ENCODE measurements at places on chromosomes 12 and 14. TPM values are rescaled to one million over a fixed set of nuclear protein-coding genes. Genes with fewer than 3 reads are reported as not detected.

The P2RX2 gene
- total RNA-seq, result not detected

The GALNT8 gene
- total RNA-seq, result not detected

GRCh38 chr14:21902561-21903181 is 229.1 kb upstream of the OR4E1 start:
- H3K4me1 ChIP-seq, result peaks cover 17% of the 10 kb centered on the region
- DNase-seq, result peak; percentile 16
- no peaks in the 10 kb centered on the region for H3K36me3 ChIP-seq
- peak overlapping the region; percentile 67 for H3K4me3 ChIP-seq
- H3K27ac ChIP-seq, result peak overlapping the region; percentile 88

The CPM gene
- total RNA-seq, result 0.47 TPM

DNA sequence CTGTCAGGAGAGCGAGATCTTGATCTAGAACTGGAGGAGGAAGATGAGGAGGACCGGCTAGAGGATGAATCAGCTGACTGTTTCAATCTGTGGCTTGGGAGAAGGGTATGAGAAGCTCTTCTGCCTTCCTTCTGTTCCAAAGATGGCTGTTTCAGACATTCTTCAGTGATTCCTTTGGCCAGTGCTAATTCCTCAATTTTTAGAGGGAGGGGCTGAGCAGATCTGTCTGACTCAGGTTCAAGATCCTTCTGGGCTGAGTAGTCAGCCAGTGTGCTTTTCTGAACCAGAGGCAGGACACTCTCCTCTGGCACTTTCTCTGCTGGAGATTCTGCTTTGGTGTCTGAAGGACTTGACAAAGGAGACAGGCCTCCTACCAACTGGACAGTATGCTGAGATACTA is 15.2 kb downstream of the ACIN1 start:
- H3K27me3 ChIP-seq, result no peaks in the 10 kb centered on the region
- no peak overlapping the region for H3K4me3 ChIP-seq
- no peak overlapping the region for H3K27ac ChIP-seq
- no peaks in the 10 kb centered on the region for H3K4me1 ChIP-seq
- peaks cover 10% of the 10 kb centered on the region for H3K36me3 ChIP-seq

The CNPY2 gene
- total RNA-seq, result 85.6 TPM

- H3K27me3 ChIP-seq, result no peaks in the 10 kb centered on the region
- H3K36me3 ChIP-seq, result no peaks in the 10 kb centered on the region
- no peaks in the 10 kb centered on the region for H3K4me1 ChIP-seq
- no peak overlapping the region for H3K27ac ChIP-seq
Observed at GRCh38 chr14:90739318-90740068, 76.7 kb downstream of the TTC7B start.

GRCh38 chr14:68564826-68565759 is 227.8 kb downstream of the ZFP36L1 start:
- H3K4me3 ChIP-seq, result no peak overlapping the region
- no peaks in the 10 kb centered on the region for H3K27me3 ChIP-seq
- H3K4me1 ChIP-seq, result peaks cover 50% of the 10 kb centered on the region
- peaks cover 2% of the 10 kb centered on the region for H3K36me3 ChIP-seq

The ARMH4 gene
- not detected for total RNA-seq

GRCh38 chr12:53603196-53603595 is 23.0 kb downstream of the ATF7 start:
- H3K27ac ChIP-seq, result no peak overlapping the region
- H3K36me3 ChIP-seq, result peaks cover 39% of the 10 kb centered on the region
- no peak overlapping the region for H3K4me3 ChIP-seq
- DNase-seq, result no peak
- peaks cover 21% of the 10 kb centered on the region for H3K4me1 ChIP-seq

The MIP gene
- total RNA-seq, result not detected

GRCh38 chr14:95273001-95273978 is 46.4 kb downstream of the CLMN start:
- peaks cover 6% of the 10 kb centered on the region for H3K27me3 ChIP-seq
- no peaks in the 10 kb centered on the region for H3K36me3 ChIP-seq
- H3K4me1 ChIP-seq, result no peaks in the 10 kb centered on the region
- H3K27ac ChIP-seq, result no peak overlapping the region

The TAS2R7 gene
- total RNA-seq, result not detected

- no peak overlapping the region for H3K27ac ChIP-seq
- H3K4me3 ChIP-seq, result no peak overlapping the region
- DNase-seq, result no peak
Observed at GRCh38 chr12:118238888-118239287, 103.0 kb downstream of the PEBP1 start.

DNA sequence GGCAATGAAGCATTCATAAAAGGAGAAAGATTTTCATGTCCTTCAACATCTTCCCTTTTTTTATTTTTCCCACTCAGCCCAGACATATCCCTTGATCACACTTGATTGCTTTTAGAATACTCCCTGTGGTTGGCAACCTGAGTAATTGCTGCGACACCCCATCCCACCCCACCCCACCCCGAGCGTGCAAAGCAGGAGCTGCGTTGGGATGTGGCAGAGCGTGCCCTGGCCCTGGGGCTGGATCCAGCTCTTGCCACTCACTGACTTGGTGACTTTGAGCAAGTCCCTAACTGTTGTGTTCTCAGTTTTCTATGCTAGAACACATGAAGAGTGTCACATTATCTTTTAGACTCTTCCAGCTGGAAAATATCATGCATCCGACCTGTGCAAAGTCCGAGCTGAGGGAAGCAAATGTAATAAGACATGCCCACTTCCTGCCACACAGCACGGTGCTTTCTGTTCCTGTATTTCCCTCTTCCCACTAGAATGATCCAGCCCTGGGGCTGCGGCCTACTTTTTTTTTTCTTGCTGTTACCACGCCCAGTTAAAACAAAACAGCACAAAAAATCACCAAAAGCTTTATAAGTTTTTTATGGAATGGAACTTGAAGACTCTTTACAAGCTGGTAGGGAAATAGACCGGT is 4.0 kb downstream of the ASCL4 start:
- H3K27me3 ChIP-seq, result peaks cover 56% of the 10 kb centered on the region
- H3K36me3 ChIP-seq, result no peaks in the 10 kb centered on the region
- peaks cover 19% of the 10 kb centered on the region for H3K4me1 ChIP-seq
- no peak for DNase-seq
- H3K27ac ChIP-seq, result no peak overlapping the region
- H3K4me3 ChIP-seq, result no peak overlapping the region

The DACT1 gene
- total RNA-seq, result 1.4 TPM

- H3K36me3 ChIP-seq, result no peaks in the 10 kb centered on the region
- peaks cover 38% of the 10 kb centered on the region for H3K27me3 ChIP-seq
- H3K4me1 ChIP-seq, result no peaks in the 10 kb centered on the region
Observed at GRCh38 chr12:130029151-130029550, 125.3 kb upstream of the TMEM132D start.

The DBX2 gene
- total RNA-seq, result not detected

DNA sequence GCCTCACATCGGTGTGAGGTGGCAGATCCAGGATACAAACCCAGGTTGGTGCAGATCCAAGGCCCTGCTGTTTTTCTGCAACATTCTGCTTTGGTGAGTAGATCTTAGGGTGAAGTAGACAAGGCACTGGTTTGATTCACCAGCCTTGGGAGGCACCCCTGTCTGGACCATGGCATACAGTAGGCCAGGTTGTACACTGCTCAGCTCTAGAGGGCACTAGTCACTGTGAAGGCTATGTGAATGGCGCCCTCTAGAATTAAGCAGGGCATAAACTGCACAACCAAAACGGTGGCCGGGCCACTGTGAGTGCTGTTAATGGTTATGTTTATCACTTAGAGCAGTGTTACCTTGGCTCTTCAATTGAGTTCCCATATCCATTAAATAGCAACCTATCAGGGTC is 280.6 kb upstream of the PWP1 start:
- peaks cover 1% of the 10 kb centered on the region for H3K36me3 ChIP-seq
- H3K27ac ChIP-seq, result no peak overlapping the region
- DNase-seq, result peak; percentile 10

GRCh38 chr14:43169722-43170121 is 1337.4 kb downstream of the FSCB start:
- DNase-seq, result no peak
- no peaks in the 10 kb centered on the region for H3K36me3 ChIP-seq
- no peaks in the 10 kb centered on the region for H3K27me3 ChIP-seq
- H3K4me1 ChIP-seq, result no peaks in the 10 kb centered on the region

GRCh38 chr14:55353686-55354467 is 57.8 kb downstream of the ATG14 start:
- peaks cover 6% of the 10 kb centered on the region for H3K4me1 ChIP-seq
- no peak for DNase-seq
- no peaks in the 10 kb centered on the region for H3K36me3 ChIP-seq
- H3K4me3 ChIP-seq, result no peak overlapping the region
- no peaks in the 10 kb centered on the region for H3K27me3 ChIP-seq

The SIX4 gene
- not detected for total RNA-seq

DNA sequence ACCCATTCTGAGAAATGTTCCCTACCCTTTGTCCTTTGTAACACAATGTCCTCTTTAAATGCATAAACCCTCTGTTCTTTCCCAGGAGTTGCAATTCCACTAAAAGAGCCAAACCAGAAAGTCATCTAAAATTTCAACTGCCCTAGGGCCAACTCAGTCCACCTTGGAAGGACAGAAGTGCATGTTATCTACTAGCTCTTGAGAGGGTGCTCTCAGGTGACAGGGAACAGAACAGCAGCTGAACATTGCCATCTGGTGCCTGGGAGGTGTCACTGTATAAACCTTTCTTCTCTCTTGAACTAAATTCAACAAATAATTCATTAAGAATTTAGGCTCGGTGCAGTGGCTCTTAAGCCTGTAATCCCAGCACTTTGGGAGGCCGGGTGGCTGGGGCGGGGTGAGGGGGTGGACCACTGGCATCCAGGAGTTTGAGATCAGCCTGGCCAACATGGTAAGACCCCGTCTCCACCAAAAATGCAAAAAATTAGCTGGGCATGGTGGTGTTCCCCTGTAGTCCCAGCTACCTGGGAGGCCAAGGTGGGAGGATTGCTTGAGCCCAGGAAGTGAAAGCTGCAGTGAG is 10.3 kb upstream of the FERMT2 start:
- no peak overlapping the region for H3K27ac ChIP-seq
- no peaks in the 10 kb centered on the region for H3K4me1 ChIP-seq
- no peaks in the 10 kb centered on the region for H3K36me3 ChIP-seq
- H3K4me3 ChIP-seq, result no peak overlapping the region

GRCh38 chr14:93857500-93858283 is 69.4 kb upstream of the PRIMA1 start:
- H3K27me3 ChIP-seq, result peaks cover 27% of the 10 kb centered on the region
- no peak overlapping the region for H3K27ac ChIP-seq
- no peak for DNase-seq
- no peak overlapping the region for H3K4me3 ChIP-seq
- no peaks in the 10 kb centered on the region for H3K36me3 ChIP-seq

- no peaks in the 10 kb centered on the region for H3K36me3 ChIP-seq
- DNase-seq, result no peak
- no peak overlapping the region for H3K27ac ChIP-seq
- no peaks in the 10 kb centered on the region for H3K4me1 ChIP-seq
Observed at GRCh38 chr12:16515666-16516065, 90.3 kb downstream of the LMO3 start.

The PRPF40B gene
- total RNA-seq, result 16.7 TPM

- no peak for DNase-seq
- H3K36me3 ChIP-seq, result no peaks in the 10 kb centered on the region
- no peak overlapping the region for H3K27ac ChIP-seq
- H3K4me1 ChIP-seq, result no peaks in the 10 kb centered on the region
- no peak overlapping the region for H3K4me3 ChIP-seq
Observed at GRCh38 chr14:99573436-99574098, 30.4 kb downstream of the CCDC85C start.

The CLEC1A gene
- not detected for total RNA-seq

The SLC38A4 gene
- not detected for total RNA-seq

DNA sequence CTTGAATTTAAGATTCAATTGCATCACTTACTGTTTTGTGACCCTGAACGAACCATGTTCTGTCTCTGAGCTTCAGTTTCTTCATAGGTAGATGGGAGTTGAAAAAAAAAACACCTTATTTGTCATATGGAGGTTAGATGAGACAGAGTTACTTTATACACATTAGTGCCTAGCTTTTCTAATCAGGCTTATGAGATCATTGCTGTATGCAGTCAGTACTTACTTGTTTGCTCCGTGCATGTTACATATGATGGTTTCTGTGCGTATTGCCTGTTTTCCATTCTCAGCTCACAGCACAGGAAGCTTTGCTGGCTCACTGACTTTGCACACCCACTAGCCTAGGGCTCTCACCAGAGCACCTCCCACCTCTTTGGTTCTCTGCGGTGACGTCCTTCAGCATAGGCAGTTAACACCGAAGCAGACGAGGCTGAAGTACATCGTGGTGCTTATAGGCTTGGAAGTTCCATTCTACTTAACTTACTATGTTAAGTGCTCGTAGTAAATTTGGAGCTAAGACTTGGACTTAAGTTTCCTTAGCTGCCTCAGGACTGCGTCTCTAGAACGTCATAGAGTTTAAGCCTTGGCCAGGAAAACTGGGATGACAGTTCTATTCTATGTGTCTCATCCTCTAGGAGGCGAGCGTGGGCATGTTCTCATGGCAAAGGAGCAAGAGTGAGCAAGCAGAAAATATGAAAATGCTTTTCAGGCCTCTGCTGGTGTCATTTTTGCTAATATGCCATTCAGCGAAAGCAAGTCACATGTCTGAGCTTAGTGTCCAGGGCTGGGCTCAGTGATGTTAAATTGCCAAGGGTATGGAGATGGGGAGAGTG is 57.3 kb downstream of the NRXN3 start:
- H3K27me3 ChIP-seq, result peaks cover 2% of the 10 kb centered on the region
- H3K4me3 ChIP-seq, result no peak overlapping the region
- no peak for DNase-seq
- H3K36me3 ChIP-seq, result peaks cover 4% of the 10 kb centered on the region
- no peak overlapping the region for H3K27ac ChIP-seq

The RPAP3 gene
- 41.5 TPM for total RNA-seq

DNA sequence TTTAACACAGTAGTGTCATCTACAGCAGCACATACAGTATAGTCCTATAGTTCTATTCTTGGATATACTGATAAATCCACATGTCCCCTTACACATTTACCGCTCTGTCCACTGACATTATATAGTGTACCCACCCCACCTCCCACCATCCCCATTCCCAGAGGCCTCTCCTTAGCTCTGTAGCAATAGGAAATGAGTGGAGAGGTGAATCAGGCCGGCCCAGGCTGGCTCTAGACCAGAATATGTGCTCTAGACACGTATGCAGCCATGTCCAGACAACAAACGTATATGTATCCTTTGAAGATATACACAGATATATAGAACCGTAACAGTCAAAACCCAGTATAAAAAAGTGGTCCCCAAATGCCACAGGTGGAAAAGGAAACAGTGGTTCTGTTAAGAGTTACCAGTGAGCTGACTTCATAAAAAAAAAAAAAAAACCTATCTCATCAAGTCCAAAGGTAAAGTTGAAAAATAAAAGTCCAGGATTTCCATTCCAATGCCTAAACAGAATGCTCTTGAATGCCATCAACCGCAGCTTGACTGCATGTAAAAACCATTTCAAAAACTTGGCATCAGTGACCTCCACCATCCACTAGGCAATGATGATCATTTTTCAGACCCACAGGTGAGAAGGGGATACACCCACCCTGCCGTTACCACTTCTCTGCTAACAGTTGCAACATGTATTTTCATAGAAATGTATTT is 16.7 kb downstream of the EGLN3 start:
- no peaks in the 10 kb centered on the region for H3K27me3 ChIP-seq
- no peak for DNase-seq
- H3K4me3 ChIP-seq, result no peak overlapping the region
- H3K4me1 ChIP-seq, result no peaks in the 10 kb centered on the region
- no peak overlapping the region for H3K27ac ChIP-seq
- peaks cover 2% of the 10 kb centered on the region for H3K36me3 ChIP-seq

Measured in naive thymus-derived CD8-positive, alpha-beta T cell (primary cell).